Suprapubic skin (tissue), 4 donors: ENCODE measurements at places on chromosomes 7 and 10.

GRCh38 chr10:10661176-10661575 lies 356.5 kb upstream of the CELF2 start:
- DNase-seq, result no peak
- no peak overlapping the region for H3K27ac ChIP-seq
- H3K36me3 ChIP-seq, result no peaks in the 10 kb centered on the region
- H3K4me3 ChIP-seq, result no peak overlapping the region

DNA sequence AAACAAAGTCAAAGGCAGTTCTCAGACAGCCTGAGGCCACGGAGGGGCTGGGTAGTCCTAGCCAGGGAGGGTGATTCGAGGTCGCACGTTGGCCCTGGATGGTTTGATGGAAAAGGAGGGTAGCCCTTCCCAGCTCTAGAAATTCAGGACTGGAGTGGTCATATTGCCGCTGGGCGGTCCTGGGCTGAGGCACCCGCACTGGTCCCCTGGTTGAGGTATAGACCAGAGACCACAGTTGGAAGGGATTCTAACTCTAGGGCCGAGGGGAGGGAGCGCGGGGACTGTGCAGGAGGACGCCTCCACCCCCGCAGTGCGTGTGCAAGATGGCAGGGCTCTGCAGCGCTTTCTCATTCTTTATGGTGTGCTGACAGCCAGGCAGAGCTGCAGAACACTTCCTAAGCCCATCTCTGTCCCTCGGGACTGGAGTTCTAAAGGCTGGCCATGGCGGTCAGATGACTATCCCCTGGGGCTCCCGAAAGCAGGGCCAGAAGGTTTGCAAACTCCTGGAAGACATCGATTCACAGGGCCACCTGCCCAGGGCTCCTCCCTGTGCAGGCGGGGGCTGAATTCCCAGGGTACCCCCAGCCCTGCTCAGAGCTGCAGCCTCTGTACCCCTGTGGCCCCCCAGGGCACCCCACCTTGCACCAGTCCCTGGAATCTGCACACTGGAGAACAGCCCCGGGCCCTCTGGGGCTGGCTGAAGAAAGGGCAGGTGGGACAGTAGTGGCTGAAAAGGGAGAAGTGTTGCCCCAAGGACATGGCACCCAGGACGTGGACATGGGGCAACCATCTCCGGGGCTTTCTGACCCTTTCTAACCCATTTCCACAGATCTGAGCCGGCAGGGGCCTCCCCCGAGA lies 51.0 kb upstream of the ELN start:
- H3K4me1 ChIP-seq, result peaks cover 36% of the 10 kb centered on the region
- H3K4me3 ChIP-seq, result no peak overlapping the region
- no peaks in the 10 kb centered on the region for H3K36me3 ChIP-seq
- no peaks in the 10 kb centered on the region for H3K27me3 ChIP-seq
- no peak overlapping the region for H3K27ac ChIP-seq
- peak; percentile 78 for DNase-seq

GRCh38 chr10:93143281-93143680 lies 69.6 kb downstream of the CYP26A1 start:
- H3K27me3 ChIP-seq, result no peaks in the 10 kb centered on the region
- peaks cover 3% of the 10 kb centered on the region for H3K4me1 ChIP-seq
- no peak overlapping the region for H3K4me3 ChIP-seq
- H3K27ac ChIP-seq, result no peak overlapping the region
- no peak for DNase-seq

- DNase-seq, result no peak
- no peaks in the 10 kb centered on the region for H3K4me1 ChIP-seq
- H3K36me3 ChIP-seq, result peaks cover 34% of the 10 kb centered on the region
- H3K27ac ChIP-seq, result no peak overlapping the region
- no peak overlapping the region for H3K4me3 ChIP-seq
- H3K27me3 ChIP-seq, result no peaks in the 10 kb centered on the region
These were observed 112.1 kb downstream of the VPS41 start for GRCh38 chr7:38796626-38797501.

DNA sequence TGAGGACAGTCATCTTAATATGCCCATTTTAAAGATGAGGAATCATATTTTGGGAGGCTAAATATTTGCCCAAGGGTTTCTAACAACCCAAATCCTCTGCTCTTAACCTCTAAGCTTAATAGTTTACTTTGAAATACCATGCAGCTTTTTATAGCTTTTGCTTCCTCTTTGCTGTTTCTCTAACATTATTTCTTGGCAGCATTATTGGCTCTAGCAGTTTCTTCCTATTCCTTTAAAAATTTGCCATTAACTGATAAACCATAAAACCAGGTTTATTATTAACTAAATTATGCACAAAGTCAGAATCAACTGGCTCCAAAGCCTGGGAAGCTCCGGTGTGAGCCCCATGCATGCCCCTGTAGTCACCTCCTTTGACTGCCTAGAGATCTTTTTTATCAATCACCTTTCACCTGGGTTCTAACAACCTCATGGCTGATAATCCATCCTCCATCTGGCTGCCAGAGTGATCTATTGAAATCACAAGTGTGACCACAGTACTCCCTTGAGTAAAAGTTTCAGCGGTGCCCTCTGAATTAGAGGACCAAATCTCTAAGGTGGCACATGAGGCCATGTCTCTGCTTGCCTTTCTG lies 62.4 kb downstream of the ITGB8 start:
- no peaks in the 10 kb centered on the region for H3K4me1 ChIP-seq
- H3K4me3 ChIP-seq, result no peak overlapping the region
- DNase-seq, result no peak

DNA sequence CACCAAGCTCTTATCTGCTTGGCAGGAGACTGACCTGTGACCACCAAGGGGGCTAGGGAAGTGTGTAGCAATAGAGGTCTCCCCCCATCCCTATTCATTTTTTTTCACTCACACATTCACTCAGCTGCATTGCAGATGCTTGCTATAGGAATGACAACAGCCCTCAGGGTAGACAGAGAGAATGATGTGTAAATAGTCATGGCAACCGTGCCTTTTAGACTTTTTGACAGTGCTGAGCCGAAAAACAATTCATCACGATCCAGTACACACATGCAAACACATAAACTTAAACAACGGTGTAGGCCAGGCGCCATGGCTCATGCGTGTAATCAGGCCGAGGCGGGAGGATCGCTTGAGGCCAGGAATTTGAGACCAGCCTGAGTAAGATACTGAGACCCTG lies 7.6 kb upstream of the ELN start:
- no peaks in the 10 kb centered on the region for H3K36me3 ChIP-seq
- H3K27ac ChIP-seq, result no peak overlapping the region
- H3K27me3 ChIP-seq, result peaks cover 12% of the 10 kb centered on the region
- H3K4me3 ChIP-seq, result no peak overlapping the region
- DNase-seq, result no peak

GRCh38 chr7:112346381-112347060 lies 103.7 kb upstream of the IFRD1 start:
- H3K27ac ChIP-seq, result no peak overlapping the region
- H3K27me3 ChIP-seq, result no peaks in the 10 kb centered on the region
- no peak for DNase-seq

GRCh38 chr10:1613511-1613910 lies 123.8 kb downstream of the ADARB2 start:
- no peaks in the 10 kb centered on the region for H3K36me3 ChIP-seq
- peaks cover 29% of the 10 kb centered on the region for H3K27me3 ChIP-seq
- H3K4me1 ChIP-seq, result peaks cover 7% of the 10 kb centered on the region

GRCh38 chr10:78830062-78830975 lies 238.4 kb upstream of the ZMIZ1 start:
- no peaks in the 10 kb centered on the region for H3K36me3 ChIP-seq
- H3K27ac ChIP-seq, result no peak overlapping the region
- DNase-seq, result no peak
- H3K27me3 ChIP-seq, result no peaks in the 10 kb centered on the region

DNA sequence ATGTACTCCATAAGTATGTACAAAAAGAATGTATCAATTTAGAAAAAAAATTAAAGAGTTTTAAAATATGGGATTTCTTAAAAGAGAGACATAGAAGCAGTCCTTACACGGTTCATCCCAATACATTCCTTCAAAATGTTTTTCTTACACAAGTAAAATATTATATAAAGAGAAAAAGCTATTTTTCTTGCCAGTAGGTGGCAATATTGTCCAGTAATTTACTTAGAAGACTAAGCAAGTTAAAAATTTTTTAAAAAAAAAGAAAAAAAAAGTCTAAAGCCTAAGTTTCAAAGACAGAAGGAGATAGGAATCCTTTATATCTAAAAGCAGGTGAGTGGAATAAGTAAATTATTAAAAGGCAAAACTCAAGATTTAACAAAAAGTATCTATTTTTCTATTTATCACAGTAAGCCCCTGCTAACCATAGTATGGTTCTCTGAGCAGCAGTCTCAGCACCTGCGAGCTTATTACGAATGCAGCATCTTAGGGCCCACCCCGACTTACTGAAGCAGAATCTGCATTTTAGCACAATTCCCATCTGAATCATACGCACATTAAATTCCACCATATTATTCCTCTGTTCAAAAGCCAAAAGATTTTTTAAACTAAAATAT lies 240.6 kb downstream of the DGKI start:
- no peak for DNase-seq
- H3K4me3 ChIP-seq, result no peak overlapping the region
- H3K4me1 ChIP-seq, result no peaks in the 10 kb centered on the region
- H3K27me3 ChIP-seq, result peaks cover 13% of the 10 kb centered on the region
- no peaks in the 10 kb centered on the region for H3K36me3 ChIP-seq

GRCh38 chr10:3797750-3798149 lies 12.7 kb upstream of the KLF6 start:
- no peaks in the 10 kb centered on the region for H3K4me1 ChIP-seq
- H3K36me3 ChIP-seq, result no peaks in the 10 kb centered on the region
- H3K4me3 ChIP-seq, result no peak overlapping the region
- no peak overlapping the region for H3K27ac ChIP-seq
- H3K27me3 ChIP-seq, result no peaks in the 10 kb centered on the region

DNA sequence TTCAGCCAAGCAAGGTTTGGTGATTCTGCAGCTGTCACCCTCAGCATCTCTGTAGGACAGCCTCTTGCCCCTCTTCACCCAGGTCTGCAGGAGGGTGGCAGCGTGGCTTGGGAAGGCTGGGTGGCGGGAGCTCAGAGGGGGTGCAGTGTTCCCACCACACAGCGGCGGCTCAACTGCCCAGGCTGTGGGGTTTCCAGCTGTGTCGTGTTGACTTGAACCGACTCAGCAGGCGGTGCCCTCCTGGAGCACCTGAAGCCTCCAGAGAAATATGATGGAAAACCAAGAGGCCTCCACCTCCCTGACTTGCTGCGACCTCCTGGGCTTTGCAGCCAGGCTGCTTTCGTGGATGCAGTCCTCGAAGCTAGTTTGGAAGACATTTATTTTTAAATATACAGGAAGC lies 68.0 kb upstream of the KLF6 start:
- peaks cover 41% of the 10 kb centered on the region for H3K4me1 ChIP-seq
- H3K4me3 ChIP-seq, result no peak overlapping the region
- no peak for DNase-seq

GRCh38 chr7:70193514-70193913 lies 595.2 kb downstream of the AUTS2 start:
- no peak for DNase-seq
- no peaks in the 10 kb centered on the region for H3K27me3 ChIP-seq
- no peak overlapping the region for H3K27ac ChIP-seq
- H3K4me3 ChIP-seq, result no peak overlapping the region

GRCh38 chr10:96257944-96258343 lies 13.4 kb downstream of the BLNK start:
- DNase-seq, result no peak
- no peaks in the 10 kb centered on the region for H3K36me3 ChIP-seq
- no peaks in the 10 kb centered on the region for H3K27me3 ChIP-seq
- no peak overlapping the region for H3K27ac ChIP-seq
- no peak overlapping the region for H3K4me3 ChIP-seq

DNA sequence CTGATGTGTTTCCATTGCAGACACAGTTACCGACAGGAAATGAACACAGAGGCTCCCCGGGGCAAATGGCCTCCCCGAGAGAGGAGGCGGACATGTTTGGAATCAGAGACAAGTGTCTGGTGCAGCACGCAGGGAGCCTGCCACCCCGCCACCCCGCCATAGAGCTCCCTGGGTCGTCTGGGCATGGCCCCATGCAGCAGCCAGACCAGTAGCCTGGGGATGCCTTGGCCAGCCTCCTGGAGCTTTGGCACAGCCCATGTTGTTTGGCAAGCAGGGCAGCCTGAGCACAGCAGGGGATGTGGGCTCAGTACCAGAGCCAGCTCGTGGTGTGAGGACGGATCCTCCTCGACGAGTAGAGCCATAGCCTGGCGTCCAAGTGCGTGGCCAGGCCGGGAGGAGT lies 80.8 kb downstream of the NKX6-2 start:
- DNase-seq, result peak; percentile 58
- no peak overlapping the region for H3K4me3 ChIP-seq
- no peak overlapping the region for H3K27ac ChIP-seq
- no peaks in the 10 kb centered on the region for H3K27me3 ChIP-seq
- peaks cover under 1% of the 10 kb centered on the region for H3K4me1 ChIP-seq

DNA sequence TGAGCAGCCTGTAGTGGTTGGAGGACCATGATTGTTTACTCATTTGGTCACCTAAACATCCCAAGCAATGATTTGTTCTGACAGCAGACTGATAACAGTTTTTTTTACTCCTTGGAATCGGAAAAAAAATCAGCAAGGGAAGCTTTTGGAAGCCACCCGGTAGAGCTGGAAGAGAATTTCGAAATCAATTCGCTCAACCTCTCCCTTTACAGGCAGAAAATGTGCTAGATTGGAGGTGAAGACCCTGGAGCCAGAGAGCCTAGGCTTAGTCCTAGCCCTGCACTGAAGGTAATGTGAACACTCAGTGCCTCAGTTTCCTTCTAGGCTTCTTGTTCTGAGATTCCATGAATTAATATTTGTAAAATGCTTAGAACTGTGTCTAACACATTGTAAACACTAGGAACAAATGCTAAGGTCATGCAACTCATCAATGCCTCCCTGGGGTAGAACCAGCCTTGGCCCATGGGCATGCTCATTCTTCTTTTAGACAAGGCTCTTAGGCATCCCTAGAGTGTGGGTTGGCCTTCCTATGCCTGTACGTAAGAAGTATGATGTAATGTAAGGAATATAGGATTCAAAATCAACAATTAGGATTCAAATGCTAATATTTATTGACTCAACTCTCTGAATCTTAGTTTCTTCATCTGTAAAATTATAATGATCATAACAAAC lies 52.7 kb downstream of the MET start:
- H3K27me3 ChIP-seq, result no peaks in the 10 kb centered on the region
- H3K4me1 ChIP-seq, result peaks cover 11% of the 10 kb centered on the region
- no peak overlapping the region for H3K4me3 ChIP-seq
- DNase-seq, result no peak
- H3K36me3 ChIP-seq, result no peaks in the 10 kb centered on the region
